Transverse colon (tissue), 4 donors: ENCODE measurements at places on chromosomes 12 and 14.

DNA sequence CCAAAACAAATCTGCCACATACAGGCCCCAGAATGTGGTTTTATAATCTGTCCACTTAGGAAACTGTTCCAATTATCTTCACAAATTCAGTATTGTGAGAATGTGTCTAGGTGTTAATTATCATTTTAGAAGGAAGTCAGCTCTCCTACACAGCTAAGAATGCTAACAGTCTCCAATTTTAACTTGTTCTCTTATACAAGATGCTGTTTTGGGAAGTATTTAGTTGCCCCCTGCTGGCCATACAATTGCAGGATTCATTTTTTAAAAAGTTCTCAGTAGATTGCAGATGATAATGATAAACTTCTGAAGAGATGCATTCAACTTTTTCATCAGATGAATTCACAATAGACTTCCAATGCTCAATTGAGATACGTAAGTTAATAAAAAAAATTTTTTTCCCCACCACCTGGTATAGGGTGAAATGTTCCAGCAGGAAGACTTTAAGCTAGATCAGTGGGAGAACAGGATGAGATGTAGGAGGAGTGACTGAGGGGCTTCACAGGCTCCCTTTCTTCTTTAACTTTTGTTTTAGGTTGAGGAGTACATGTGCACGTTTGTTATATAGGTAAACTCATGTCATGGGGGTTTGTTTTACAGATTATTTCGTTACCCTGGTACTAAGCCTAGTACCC lies 27.3 kb upstream of the OSBPL8 start:
- DNase-seq = peak; percentile 13
- H3K27ac ChIP-seq = no peak overlapping the region
- no peaks in the 10 kb centered on the region for H3K36me3 ChIP-seq
- no peaks in the 10 kb centered on the region for H3K4me1 ChIP-seq
- no peaks in the 10 kb centered on the region for H3K27me3 ChIP-seq

DNA sequence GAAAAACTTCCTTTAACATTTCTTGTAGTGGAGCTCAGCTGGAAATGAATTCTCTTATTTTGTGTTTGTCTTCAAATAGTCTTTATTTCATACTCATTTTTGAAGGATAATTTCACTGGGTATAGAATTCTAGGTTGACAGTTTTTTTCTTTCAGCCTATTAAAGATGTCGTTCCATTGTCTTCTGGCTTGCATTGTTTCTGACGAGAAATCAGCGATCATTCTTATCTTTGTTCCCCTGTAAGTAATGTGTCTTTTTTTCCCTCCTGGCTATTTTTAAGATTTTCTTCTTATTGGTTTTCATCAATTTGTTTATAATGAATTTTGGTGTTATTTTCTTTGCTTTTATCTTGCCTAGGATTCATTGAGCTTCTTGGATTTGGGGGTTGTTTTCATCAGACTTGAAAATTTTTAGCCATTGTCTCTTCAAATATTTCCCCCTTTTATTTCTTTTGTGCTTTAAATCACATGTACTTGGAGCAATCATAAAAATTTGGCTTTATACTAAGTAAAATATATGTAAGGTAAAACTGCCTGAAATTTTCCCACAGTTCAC lies 89.4 kb downstream of the UNC79 start:
- H3K36me3 ChIP-seq = no peaks in the 10 kb centered on the region
- no peak for DNase-seq
- H3K4me1 ChIP-seq = no peaks in the 10 kb centered on the region
- H3K27me3 ChIP-seq = no peaks in the 10 kb centered on the region
- H3K4me3 ChIP-seq = no peak overlapping the region
- no peak overlapping the region for H3K27ac ChIP-seq

GRCh38 chr14:53655080-53655785 lies 301.4 kb downstream of the BMP4 start:
- H3K27ac ChIP-seq = no peak overlapping the region
- no peaks in the 10 kb centered on the region for H3K36me3 ChIP-seq
- H3K4me3 ChIP-seq = no peak overlapping the region
- no peaks in the 10 kb centered on the region for H3K4me1 ChIP-seq
- no peaks in the 10 kb centered on the region for H3K27me3 ChIP-seq

DNA sequence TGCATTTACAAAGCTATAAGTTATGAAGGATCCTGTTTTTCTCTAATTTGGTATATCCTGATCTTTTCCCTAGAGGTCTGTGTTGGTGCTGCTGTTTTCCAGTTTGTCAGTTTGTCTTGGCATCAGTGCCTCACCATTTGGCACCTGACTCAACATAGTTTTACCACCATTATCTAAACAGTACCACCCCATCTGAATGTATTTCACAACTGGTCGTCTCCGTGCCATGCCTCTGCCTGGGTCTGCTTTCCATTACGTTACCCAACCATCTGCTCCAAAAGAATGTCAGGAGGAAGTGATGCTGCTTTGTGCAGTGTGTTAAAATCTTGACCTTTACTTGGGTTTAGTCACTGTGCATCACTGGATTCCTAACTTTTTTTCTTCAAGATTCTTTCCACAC lies 129.3 kb upstream of the RASSF8 start:
- H3K4me3 ChIP-seq = no peak overlapping the region
- H3K27ac ChIP-seq = peak overlapping the region; percentile 25
- no peaks in the 10 kb centered on the region for H3K4me1 ChIP-seq
- H3K36me3 ChIP-seq = no peaks in the 10 kb centered on the region
- H3K27me3 ChIP-seq = no peaks in the 10 kb centered on the region
- DNase-seq = peak; percentile 10

DNA sequence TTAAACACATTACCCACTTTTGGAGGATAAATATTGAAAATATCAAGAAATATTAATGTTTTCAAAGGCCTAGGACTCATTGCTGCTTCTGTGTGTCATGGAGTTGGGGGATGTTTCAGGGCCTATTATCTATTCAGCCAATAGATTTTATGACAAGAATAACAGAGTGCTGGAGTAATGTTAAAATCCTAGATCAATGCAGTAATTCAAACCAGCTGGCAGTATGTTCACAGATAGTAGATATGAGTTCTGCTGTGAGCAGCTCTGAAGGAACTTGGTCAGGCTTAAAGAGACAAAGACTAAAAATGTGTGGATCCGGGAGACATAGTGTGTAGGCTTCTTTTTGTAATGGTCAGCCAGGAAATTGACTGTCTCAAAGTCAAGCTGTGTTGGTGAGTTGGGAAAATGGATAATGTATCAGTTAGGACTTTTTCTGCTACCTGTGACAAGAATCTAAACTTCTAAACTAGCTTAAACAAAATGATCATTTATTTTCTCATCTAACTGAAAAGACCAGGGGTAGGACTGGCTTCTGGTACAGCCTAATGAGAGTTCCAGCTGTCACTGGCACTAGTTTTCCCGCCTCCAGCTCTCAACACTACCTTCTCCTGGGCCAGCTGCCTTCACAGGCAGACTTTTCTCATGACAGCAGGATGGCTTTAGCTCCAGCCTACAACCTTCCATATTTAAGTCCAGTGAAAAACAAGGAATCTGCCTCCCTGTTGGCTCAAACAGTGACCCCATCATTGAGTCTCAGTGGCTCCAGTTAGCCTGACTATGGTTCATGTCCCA lies 16.3 kb upstream of the POLR3B start:
- no peaks in the 10 kb centered on the region for H3K36me3 ChIP-seq
- H3K4me3 ChIP-seq = no peak overlapping the region
- no peaks in the 10 kb centered on the region for H3K27me3 ChIP-seq
- H3K27ac ChIP-seq = no peak overlapping the region

DNA sequence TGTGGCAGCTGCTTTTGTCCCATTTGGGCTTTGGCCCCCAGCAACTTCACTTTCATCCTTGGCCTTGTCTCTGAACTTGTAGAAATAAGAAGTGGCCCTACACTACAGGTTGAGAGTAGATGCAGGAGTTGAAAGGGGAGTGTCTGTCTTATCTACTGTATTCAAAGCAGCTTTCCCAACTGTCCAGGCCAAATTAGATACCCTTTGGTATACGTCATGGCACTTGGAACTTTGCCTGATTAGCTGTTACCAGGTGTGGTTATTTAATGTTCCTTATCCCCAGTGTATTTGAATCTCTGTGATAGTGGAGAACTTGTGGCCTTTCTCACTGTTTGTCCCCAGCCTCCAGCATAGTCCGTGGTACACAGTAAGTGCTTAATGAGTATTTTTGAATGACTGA lies 33.5 kb downstream of the SUDS3 start:
- no peak for DNase-seq
- H3K4me3 ChIP-seq = no peak overlapping the region
- no peak overlapping the region for H3K27ac ChIP-seq
- H3K36me3 ChIP-seq = no peaks in the 10 kb centered on the region
- no peaks in the 10 kb centered on the region for H3K4me1 ChIP-seq

- H3K36me3 ChIP-seq = peaks cover 28% of the 10 kb centered on the region
- H3K27me3 ChIP-seq = no peaks in the 10 kb centered on the region
- no peak overlapping the region for H3K4me3 ChIP-seq
These were observed 29.7 kb downstream of the PLEKHG3 start for GRCh38 chr14:64733899-64734298.

DNA sequence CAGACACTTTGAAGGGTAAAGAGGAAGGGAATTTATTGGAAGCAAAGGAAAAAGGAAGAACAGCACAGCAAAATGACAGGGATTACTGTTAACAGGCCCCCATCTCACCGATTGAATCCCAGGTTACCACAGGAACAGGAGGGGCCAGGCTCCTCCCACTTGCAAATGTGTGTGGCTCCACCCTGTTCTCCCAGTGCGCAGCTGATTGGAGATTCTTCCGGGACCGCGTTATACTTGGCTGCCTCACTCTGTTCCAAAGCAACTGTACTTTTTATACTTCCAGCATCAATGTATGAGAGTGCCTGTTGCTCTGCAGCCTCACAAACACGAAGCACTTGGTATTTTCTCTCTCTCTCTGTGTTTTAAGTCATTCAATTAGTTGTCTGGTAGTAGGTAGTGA lies 273.6 kb upstream of the MDGA2 start:
- DNase-seq = no peak
- no peaks in the 10 kb centered on the region for H3K36me3 ChIP-seq
- no peaks in the 10 kb centered on the region for H3K4me1 ChIP-seq
- H3K27me3 ChIP-seq = no peaks in the 10 kb centered on the region
- no peak overlapping the region for H3K4me3 ChIP-seq

GRCh38 chr12:32499048-32499447 lies 99.7 kb downstream of the FGD4 start:
- no peaks in the 10 kb centered on the region for H3K36me3 ChIP-seq
- H3K4me1 ChIP-seq = peaks cover 15% of the 10 kb centered on the region
- no peaks in the 10 kb centered on the region for H3K27me3 ChIP-seq
- DNase-seq = no peak
- H3K27ac ChIP-seq = no peak overlapping the region

DNA sequence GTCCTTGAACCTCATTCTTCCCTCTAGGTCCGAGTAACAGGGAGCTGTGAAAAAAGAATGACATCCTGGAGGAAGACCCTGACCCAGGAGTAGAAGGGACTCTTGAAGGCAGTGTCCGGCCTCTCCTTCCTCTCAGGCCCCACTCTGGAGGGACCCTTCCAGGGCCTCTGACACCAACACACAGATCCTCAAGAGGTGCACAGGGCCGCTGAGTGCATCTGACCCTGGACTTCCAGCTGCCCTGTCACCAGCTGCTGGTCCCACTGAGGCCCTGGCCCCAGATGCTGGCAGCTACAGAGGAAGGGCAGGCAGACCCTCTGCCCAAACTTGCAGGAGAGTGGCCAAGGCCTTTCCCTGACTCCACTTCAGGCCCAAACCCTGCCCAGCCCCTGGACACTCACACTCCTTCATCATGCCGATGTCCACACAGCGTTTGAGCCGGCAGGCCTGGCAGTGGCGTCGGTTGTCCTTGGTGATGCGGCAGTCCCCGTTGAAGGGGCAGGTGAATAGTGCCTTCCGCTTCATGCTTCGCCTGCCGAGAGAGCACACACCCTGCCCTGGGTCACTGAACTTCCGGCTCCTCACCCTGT lies 40.1 kb downstream of the VDR start:
- no peaks in the 10 kb centered on the region for H3K36me3 ChIP-seq
- no peak overlapping the region for H3K27ac ChIP-seq
- no peak for DNase-seq
- H3K4me3 ChIP-seq = no peak overlapping the region
- peaks cover under 1% of the 10 kb centered on the region for H3K4me1 ChIP-seq

GRCh38 chr14:95490727-95491451 lies 25.6 kb downstream of the SYNE3 start:
- H3K4me3 ChIP-seq = no peak overlapping the region
- no peaks in the 10 kb centered on the region for H3K27me3 ChIP-seq
- H3K4me1 ChIP-seq = peaks cover 62% of the 10 kb centered on the region
- H3K36me3 ChIP-seq = no peaks in the 10 kb centered on the region

DNA sequence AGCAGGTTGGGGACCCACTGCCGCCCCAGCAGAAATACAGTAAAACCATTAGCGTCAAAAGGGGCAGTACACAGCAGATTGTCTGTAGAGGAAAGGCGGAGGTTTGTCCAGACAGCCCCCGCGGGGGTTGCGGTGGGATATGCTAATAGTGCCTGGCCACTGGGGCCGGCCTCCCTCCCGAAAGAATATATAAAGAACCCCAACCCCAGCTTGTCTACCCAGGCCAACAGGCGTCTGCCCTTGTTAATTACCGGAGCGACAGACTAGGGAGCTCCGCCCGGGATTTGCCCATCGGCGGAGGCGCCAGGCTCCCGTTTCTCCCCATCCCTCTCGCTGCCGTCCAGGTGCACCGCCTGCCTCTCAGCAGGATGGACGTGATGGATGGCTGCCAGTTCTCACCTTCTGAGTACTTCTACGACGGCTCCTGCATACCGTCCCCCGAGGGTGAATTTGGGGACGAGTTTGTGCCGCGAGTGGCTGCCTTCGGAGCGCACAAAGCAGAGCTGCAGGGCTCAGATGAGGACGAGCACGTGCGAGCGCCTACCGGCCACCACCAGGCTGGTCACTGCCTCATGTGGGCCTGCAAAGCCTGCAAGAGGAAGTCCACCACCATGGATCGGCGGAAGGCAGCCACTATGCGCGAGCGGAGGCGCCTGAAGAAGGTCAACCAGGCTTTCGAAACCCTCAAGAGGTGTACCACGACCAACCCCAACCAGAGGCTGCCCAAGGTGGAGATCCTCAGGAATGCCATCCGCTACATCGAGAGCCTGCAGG lies at the start of gene MYF5:
Gene MYF5, plus strand, starts transcription at position 217 of the 774 bp plus-strand sequence. Its CDS starts 152 bp downstream, at position 369.
- no peak within 1 kb of the TSS for H3K27ac ChIP-seq
- peaks cover 56% of the 10 kb centered on the region for H3K27me3 ChIP-seq
- no peak for DNase-seq
- no peaks in the 10 kb centered on the region for H3K36me3 ChIP-seq
- no peaks in the 10 kb centered on the region for H3K4me1 ChIP-seq

- no peak overlapping the region for H3K4me3 ChIP-seq
- no peak overlapping the region for H3K27ac ChIP-seq
- peaks cover 64% of the 10 kb centered on the region for H3K4me1 ChIP-seq
- H3K36me3 ChIP-seq = no peaks in the 10 kb centered on the region
- no peak for DNase-seq
These were observed 15.6 kb downstream of the CNOT2 start for GRCh38 chr12:70258605-70259403.

DNA sequence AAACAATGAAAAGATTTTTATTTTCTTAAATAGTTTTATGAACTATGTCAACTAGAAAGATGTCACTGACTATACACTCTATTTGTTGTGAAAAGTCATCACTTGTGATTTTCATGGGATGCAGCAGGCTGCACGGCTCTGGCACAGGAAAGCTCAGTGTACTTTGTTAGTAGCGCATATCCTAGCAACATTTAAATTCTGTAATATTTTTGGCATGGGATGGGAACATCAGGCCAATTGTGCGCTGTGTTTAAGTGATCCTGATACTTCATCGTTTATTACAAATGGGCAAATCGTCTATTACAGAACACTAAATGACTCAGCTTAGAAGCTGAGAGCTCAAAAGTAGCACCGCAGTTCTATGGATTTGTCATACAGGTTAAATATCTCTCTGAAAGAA lies 60.7 kb upstream of the SAV1 start:
- H3K36me3 ChIP-seq = peaks cover 40% of the 10 kb centered on the region
- no peak for DNase-seq
- H3K27ac ChIP-seq = no peak overlapping the region
- no peaks in the 10 kb centered on the region for H3K4me1 ChIP-seq
- no peaks in the 10 kb centered on the region for H3K27me3 ChIP-seq
